AML-193 (cell line): ENCODE measurements at places on chromosomes 13 and 19.

DNA sequence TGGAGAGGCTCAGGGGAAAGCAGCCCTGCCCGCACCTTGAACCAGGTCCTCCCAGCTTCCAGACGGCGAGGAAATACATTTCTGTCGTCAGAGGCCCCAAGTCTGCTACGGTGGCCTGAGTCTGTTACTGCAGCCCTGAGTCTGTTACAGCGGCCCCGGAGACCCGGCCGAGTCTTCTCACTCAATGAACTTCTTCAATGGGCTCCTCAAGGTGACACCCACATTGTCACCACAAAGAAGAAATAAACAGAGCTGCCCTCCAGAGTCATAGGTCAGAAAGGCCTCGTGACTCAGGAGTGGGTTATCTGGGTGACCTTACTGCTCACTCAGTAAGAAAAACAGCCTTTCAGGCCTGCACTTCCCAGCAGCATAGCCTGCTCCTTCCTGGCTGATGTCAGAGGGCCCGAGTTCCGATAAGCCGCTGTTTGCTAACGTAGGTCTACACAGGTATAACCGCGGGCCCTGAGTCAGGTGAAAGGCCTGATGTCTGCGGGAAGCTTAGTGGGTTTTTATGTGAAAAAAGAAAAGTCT is 66.9 kb upstream of the TM9SF2 start:
- no peak for DNase-seq

GRCh38 chr13:108494991-108495645 is 134.3 kb upstream of the MYO16 start:
- DNase-seq = no peak

GRCh38 chr13:51995677-51996551 is 15.3 kb downstream of the ATP7B start:
- DNase-seq = peak; percentile 53

GRCh38 chr19:57437931-57438330 is 2.8 kb downstream of the ZNF749 start:
- no peak for DNase-seq

GRCh38 chr19:32407004-32407992 is 1.7 kb downstream of the DPY19L3 start:
- DNase-seq = no peak

DNA sequence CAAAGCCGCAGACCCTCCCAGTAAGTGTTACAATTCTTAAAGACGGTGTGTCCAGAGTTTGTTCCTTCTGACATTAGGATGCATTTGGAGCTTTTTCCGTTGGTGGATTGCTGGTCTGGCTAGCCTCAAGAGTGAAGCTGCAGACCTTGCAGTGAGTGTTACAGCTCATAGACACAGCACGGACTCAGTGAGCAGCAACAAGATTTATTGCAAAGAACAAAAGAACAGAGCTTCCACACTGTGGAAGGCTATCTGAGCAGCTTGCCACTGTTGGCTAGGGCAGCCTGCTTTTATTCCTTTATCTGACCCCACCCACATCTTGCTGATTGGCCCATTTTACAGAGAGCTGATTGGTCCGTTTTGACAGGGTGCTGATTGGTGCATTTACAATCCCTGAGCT is 242.8 kb upstream of the SGCG start:
- no peak for DNase-seq

GRCh38 chr19:33000510-33000909 is 28.5 kb downstream of the FAAP24 start:
- no peak for DNase-seq

GRCh38 chr19:44767295-44768180 is 10.2 kb upstream of the CBLC start:
- DNase-seq = no peak

GRCh38 chr19:6424195-6424938 is at the start of gene KHSRP:
TSS of gene KHSRP (minus strand) at chr19:6424811. CDS start at chr19:6424701, 110 bp downstream.
- DNase-seq = no peak

GRCh38 chr19:55626350-55626749 is 2.0 kb upstream of the ZNF784 start:
- DNase-seq = no peak

DNA sequence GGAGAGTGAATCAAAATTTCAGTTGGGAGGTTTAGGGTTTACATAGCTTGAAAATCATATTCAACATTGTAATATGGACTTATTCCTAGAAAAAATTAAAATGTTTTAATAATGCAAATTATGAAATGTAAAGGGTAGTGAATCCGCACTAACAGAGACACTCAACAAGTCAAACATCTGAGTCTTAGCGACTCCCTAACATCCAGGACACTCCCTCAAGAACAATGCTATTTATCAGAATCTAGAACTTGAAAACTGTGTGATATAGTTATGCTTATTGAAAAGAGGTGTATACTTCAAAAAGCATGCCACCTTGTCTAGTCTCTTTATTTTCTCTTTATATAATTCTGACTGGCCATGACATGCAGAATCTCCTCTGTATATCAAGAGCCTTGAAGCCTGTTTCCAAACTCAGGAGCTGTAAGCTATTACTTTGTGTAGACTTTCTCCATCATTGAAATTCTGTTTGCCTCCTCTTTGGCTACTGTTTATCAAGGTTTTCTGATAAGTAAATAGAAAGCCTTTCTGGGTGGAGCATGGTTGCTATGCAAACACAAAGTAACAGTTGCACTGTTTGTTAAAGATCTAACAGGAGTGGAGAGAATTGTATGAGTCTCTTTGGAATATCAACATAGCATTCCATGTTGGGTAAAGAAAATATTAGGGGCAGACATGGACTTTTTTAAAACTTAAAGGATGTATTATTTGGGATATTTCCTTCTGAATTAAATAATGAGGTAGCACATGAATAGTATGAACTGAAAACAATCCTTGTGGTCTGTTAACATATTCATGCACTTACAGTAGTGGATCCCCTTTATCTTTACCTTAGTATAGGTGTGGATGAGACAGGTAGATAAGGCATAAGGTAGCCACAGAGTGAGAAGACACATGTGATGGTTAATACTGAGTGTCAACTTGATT is 56.4 kb upstream of the MBNL2 start:
- DNase-seq = no peak

DNA sequence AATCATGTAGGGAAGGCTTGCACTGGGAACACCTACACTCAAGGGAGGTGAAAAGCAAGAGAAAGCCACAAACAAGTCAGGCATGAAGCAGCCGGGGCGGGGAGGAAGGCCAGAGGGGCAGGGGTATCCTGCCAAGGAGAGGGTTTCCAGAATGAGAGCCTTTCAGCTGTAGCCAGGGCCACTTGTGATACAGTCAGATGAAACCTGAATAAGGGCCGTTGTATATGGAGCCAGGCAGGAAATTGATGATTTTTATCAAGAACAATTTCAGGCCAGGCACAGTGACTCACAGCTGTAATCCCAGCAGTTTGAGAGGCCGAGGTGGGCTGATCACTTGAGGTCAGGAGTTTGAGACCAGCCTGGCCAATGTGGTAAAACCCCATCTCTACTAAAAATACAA is 4.4 kb downstream of the TRPM4 start:
- DNase-seq = no peak

DNA sequence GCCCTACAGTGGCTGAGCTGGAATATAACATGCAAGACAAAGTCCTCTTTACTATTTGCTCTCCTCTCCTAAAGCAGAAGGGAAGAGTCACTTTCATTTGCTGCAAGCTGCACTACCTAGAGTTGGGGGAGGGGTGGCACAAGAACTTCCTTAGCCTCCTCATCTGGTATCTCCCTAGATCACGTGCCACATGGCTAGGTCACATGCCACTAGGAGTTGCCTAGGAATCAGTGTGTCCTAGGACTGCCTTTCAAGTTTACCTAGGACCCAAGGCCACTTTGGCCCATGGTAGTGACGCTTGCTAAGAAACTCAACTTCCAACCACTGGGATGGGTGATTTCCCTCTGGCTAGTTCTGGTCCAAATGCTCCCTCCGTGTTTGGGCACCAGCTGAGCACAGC is 625.2 kb downstream of the DIAPH3 start:
- DNase-seq = no peak

DNA sequence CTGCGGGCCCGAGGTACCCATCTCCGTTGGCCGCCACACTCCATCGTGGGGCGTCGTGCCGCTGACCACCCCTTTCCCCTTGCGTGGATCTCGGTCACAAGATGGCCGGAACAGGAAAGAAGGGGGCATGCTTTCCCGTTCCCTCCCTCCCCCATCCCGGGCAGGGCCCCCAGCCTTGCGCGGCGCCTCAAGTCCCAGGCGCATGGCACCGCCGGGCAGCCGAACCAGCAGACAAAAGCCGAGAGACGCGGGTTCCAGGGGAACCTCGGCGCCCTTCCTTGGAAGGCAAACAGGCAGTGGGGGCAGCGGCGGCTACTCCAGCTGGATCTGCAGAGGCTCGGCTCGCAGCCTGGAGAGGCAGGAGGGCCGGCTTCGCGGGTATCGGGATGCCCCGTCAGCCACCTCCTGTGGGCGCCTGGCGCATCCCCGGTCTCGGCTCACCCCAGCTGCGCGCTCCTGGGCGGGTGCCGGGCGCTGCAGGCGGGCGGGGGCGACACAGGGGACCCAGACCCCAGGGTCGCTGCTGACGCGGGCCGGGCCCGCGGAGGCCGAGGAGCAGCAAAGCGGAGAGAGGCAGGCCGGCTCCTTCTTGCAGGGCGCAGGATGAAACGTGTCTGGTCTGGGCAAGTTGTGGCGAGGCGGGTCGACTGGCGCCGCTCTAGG is 439 bp downstream of the DZIP1 start:
- no peak for DNase-seq

DNA sequence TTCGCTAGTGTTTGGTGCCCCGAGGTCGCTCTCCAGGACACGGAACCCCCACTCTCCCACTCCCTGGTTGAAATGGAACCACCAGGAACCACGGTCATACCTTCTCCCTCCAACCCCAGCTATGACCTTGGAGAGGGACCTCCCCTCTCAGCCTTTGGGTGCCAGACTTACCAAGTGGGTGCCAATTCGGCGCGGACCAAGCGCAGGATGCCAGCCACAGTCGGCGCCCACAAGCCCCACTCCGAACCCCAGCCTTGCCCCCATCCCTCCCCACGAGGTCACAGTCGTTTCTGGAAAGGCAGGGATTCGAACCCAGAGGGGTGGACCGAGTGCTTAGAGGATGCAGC is 910 bp downstream of the PDE4C start:
- DNase-seq = no peak

- no peak for DNase-seq
Measured at GRCh38 chr13:94711561-94712286, 621 bp downstream of the SOX21 start.

GRCh38 chr13:30375265-30375835 is 46.9 kb upstream of the UBE2L5 start:
- DNase-seq = no peak
